ENCODE measurements at places on chromosomes 16 and 17. TPM values are rescaled to one million over a fixed set of nuclear protein-coding genes. Genes with fewer than 3 reads are reported as not detected.

- H3K27ac ChIP-seq = peak overlapping the region; percentile 97
- no peak for DNase-seq
Measured at GRCh38 chr17:29291163-29291752, 2.7 kb downstream of the NUFIP2 start.

- no peaks in the 10 kb centered on the region for H3K4me1 ChIP-seq
- H3K27ac ChIP-seq = no peak overlapping the region
- DNase-seq = no peak
- no peaks in the 10 kb centered on the region for H3K27me3 ChIP-seq
Measured at GRCh38 chr16:47413041-47413440, 47.8 kb downstream of the ITFG1 start.

DNA sequence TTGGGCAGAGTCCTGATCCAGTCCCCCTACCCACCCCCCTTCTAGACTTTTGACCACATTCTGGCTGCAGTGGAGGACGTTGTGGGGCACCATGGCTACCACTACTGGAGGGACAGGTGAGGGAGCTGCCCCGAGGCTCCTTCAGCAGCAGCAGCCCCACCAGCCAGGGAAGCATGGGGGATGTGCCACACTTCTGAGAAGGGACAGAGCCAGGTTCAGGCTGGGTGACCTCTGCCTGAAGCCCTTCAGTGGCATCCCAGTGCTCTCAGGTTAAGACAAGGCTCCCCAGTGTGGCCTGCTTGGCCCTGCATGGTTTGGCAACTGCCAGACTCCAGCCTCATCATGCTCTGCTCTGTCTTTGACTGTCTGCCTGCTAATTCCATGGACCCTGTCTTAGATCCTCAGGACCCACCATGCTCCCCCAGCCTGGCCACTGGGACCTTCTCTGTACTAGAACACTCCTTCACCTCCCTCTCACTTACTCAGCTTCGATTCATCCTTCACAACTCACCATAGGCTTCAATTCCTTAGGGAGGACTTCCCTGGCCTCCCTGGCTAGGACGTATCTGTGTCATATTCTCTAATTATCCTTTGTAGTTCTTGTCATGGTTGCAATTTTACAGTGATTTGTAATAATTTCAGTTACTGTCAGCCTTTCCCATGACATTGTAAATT lies 8.8 kb downstream of the SLC9A5 start:
- H3K36me3 ChIP-seq = no peaks in the 10 kb centered on the region
- H3K27me3 ChIP-seq = no peaks in the 10 kb centered on the region
- DNase-seq = no peak

- H3K27me3 ChIP-seq = no peaks in the 10 kb centered on the region
- no peak for DNase-seq
- no peak overlapping the region for H3K4me3 ChIP-seq
- H3K36me3 ChIP-seq = no peaks in the 10 kb centered on the region
- H3K4me1 ChIP-seq = no peaks in the 10 kb centered on the region
Measured at GRCh38 chr17:70987867-70988340, 818.6 kb downstream of the KCNJ2 start.

- H3K4me3 ChIP-seq = no peak overlapping the region
- no peak for DNase-seq
- peaks cover 12% of the 10 kb centered on the region for H3K4me1 ChIP-seq
- H3K27me3 ChIP-seq = no peaks in the 10 kb centered on the region
- no peak overlapping the region for H3K27ac ChIP-seq
Measured at GRCh38 chr17:45251931-45252330, 10.0 kb downstream of the SPATA32 start.

DNA sequence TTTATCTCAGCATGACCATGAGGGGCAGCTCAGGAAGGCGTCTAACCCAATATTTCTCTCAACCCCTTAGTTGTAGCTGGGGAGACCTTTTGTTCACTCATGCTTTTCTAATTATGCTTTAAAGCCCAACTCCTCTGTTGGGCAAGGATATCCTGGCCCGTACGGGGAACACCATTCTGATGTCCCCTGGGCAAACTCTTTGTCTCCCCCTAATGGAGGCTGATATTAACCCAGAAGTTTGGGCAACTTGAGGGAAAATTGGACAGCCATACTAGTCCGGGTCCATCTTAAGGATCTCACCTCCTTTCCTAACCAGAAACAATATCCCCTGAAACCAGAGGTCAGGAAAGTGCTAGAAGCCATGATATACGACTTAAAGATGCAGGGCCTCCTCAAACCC lies 143.7 kb upstream of the COX10 start:
- no peaks in the 10 kb centered on the region for H3K27me3 ChIP-seq
- no peaks in the 10 kb centered on the region for H3K36me3 ChIP-seq
- no peak overlapping the region for H3K4me3 ChIP-seq
- no peaks in the 10 kb centered on the region for H3K4me1 ChIP-seq
- DNase-seq = no peak
- H3K27ac ChIP-seq = no peak overlapping the region

- H3K27me3 ChIP-seq = peaks cover 30% of the 10 kb centered on the region
- H3K36me3 ChIP-seq = no peaks in the 10 kb centered on the region
- no peak for DNase-seq
- no peak overlapping the region for H3K27ac ChIP-seq
- no peak overlapping the region for H3K4me3 ChIP-seq
Measured at GRCh38 chr16:89090669-89091426, 2.8 kb upstream of the ACSF3 start.

GRCh38 chr17:37570527-37571093 lies 38.6 kb downstream of the SYNRG start:
- no peak overlapping the region for H3K27ac ChIP-seq
- peak; percentile 51 for DNase-seq

- peak overlapping the region; percentile 75 for H3K4me3 ChIP-seq
- peaks cover 28% of the 10 kb centered on the region for H3K4me1 ChIP-seq
- peaks cover 19% of the 10 kb centered on the region for H3K36me3 ChIP-seq
- no peak for DNase-seq
- peak overlapping the region; percentile 99 for H3K27ac ChIP-seq
Measured at GRCh38 chr16:3282103-3282729, 1.1 kb upstream of the ZNF263 start.

- DNase-seq = no peak
- no peaks in the 10 kb centered on the region for H3K4me1 ChIP-seq
- no peaks in the 10 kb centered on the region for H3K36me3 ChIP-seq
- H3K27ac ChIP-seq = no peak overlapping the region
- H3K27me3 ChIP-seq = no peaks in the 10 kb centered on the region
Measured at GRCh38 chr17:73184136-73184993, 8.5 kb upstream of the COG1 start.

- DNase-seq = no peak
- no peaks in the 10 kb centered on the region for H3K36me3 ChIP-seq
- H3K27me3 ChIP-seq = no peaks in the 10 kb centered on the region
- no peaks in the 10 kb centered on the region for H3K4me1 ChIP-seq
Measured at GRCh38 chr16:82092711-82093110, 57.7 kb downstream of the HSD17B2 start.

- peaks cover 4% of the 10 kb centered on the region for H3K27me3 ChIP-seq
- no peaks in the 10 kb centered on the region for H3K36me3 ChIP-seq
- DNase-seq = no peak
- H3K4me1 ChIP-seq = no peaks in the 10 kb centered on the region
Measured at GRCh38 chr17:6153375-6153774, 83.2 kb downstream of the WSCD1 start.

DNA sequence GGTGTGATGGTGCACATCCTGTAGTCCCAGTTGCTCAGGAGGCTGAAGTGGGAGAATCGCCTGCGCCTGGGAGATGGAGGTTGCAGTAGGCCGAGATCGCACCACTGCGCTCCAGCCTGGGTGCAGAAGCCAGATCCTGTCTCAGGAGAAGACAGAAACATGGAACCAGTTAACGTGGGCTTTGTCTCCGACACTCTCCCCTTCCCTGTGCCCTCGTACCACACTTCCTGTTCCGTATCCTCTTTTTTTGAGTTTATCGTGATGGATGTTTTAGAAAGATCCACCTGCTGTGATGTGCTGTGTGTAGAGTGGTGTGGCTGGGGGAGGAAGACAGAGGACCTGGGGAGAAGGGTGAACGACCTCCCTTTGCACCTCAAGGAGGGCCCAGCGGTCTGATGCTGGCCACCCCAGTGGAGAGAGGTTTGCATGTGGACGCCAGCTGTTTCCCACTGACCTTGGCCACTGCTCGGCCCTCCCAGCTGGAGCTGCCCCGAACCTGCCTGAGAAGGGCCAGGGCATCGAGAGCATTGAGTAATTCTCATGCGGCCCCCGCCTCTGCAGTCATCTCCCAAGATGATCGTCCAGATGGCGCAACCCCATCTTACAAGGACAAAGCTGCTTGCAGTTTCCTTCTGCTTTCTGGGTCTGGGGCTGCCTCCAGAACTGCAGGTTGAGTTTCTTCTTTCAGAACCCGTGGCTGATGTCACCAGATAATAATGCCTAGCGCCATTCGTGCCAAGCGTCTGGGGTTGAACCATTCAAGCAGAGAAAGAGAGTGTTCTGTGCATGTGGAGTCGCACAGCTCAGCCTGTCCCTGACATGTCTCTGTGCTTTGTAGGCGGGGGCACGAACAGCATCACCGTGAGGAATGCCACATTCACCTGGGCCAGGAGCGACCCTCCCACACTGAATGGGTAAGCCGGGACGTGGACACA lies 126.3 kb downstream of the ABCC1 start:
- peak; percentile 87 for DNase-seq
- H3K4me3 ChIP-seq = no peak overlapping the region
- no peaks in the 10 kb centered on the region for H3K27me3 ChIP-seq
- H3K36me3 ChIP-seq = peaks cover 72% of the 10 kb centered on the region
- peaks cover 27% of the 10 kb centered on the region for H3K4me1 ChIP-seq
- H3K27ac ChIP-seq = peak overlapping the region; percentile 46

- H3K36me3 ChIP-seq = no peaks in the 10 kb centered on the region
- no peaks in the 10 kb centered on the region for H3K27me3 ChIP-seq
- no peak overlapping the region for H3K4me3 ChIP-seq
- no peak overlapping the region for H3K27ac ChIP-seq
Measured at GRCh38 chr16:27027971-27028370, 38.8 kb upstream of the C16orf82 start.

- peaks cover 23% of the 10 kb centered on the region for H3K4me1 ChIP-seq
- H3K36me3 ChIP-seq = no peaks in the 10 kb centered on the region
- no peaks in the 10 kb centered on the region for H3K27me3 ChIP-seq
- peak overlapping the region; percentile 77 for H3K4me3 ChIP-seq
- no peak for DNase-seq
- H3K27ac ChIP-seq = peak overlapping the region; percentile 99
Measured at GRCh38 chr17:34979650-34980352, 511 bp upstream of the LIG3 start.

TMEM98 gene
- total RNA-seq = 47.9 TPM

NSF gene
- total RNA-seq = 52.7 TPM

HNF1B gene
- total RNA-seq = 15.2 TPM

TEKT5 gene
- total RNA-seq = not detected

OSBPL7 gene
- total RNA-seq = 15.0 TPM

HOXB7 gene
- total RNA-seq = 2.4 TPM

TPSB2 gene
- total RNA-seq = 168 TPM

SCNN1G gene
- total RNA-seq = 7.6 TPM

KRTAP4-12 gene
- total RNA-seq = not detected

Data from lower lobe of right lung (tissue), 2 donors.